Stimulated activated CD4-positive, alpha-beta T cell treated with anti-CD3 and anti-CD28 coated beads, Interleukin-4, amount 100 ng/mL, for 48 hours (primary cell): ENCODE measurements at places on chromosomes 11 and 22.

GRCh38 chr11:47378010-47378835 is at the start of gene SPI1:
SPI1 (minus strand) TSS chr11:47378547; CDS start chr11:47378353, 194 bp downstream.
- DNase-seq: no peak

- DNase-seq: no peak
These were observed 664 bp upstream of the PRSS23 start for GRCh38 chr11:86799680-86800075.

DNA sequence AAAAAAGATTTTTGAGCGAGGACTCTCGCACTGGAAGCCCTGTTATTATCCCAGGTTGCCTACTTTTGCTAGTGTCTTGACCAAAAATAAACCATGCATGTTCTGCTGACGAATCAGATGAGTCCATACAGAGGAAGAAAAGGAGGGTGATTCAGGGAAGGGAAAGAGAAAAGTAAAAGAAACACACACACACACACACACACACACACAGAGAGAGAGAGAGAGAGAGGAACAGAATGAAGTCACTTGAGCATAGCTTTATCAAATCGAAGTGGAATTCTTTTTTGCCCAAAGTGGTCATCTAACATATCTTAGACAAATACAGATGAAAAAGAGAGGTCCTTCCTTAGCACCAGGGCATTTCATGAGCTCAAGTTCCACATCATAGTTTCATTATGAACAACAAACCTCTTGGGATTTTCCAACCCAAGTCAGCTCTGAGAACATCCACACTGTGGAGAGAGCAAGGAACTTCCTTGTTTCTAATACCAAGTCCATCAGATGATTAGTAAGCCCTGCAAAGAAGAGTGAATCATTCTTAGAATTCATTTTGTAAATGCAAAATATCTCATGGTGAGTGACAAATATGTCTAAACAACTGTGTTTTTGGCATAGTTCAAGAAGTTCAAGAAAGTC is 7.7 kb upstream of the MMP12 start:
- DNase-seq: no peak

- DNase-seq: no peak
These were observed 23.1 kb downstream of the TTC17 start for GRCh38 chr11:43381802-43382201.

DNA sequence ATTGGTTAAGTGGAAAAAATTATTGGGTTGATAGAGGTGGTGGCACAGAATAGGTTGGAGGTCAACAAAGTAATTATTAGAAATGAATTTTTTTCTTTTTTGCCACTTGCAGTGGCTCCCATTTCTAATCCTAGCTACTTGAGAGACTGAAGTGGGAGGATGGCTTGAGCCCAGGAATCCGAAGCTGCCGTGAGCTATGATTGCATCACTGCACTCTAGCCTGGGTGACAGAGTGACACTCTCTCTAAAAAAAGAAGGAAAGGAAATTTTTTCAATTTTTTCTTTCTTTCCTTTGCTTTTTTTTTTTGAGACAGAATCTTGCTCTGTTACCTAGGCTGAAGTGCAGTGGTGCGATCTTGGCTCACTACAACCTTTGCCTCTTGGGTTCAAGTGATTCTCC is 2.2 kb upstream of the BCO2 start:
- DNase-seq: no peak

- DNase-seq: no peak
These were observed 43.9 kb upstream of the DLAT start for GRCh38 chr11:111981270-111981669.

GRCh38 chr11:94705891-94706615 is 62.1 kb upstream of the AMOTL1 start:
- DNase-seq: no peak

- DNase-seq: no peak
These were observed 15.9 kb downstream of the TSPAN18 start for GRCh38 chr11:44742508-44743246.

DNA sequence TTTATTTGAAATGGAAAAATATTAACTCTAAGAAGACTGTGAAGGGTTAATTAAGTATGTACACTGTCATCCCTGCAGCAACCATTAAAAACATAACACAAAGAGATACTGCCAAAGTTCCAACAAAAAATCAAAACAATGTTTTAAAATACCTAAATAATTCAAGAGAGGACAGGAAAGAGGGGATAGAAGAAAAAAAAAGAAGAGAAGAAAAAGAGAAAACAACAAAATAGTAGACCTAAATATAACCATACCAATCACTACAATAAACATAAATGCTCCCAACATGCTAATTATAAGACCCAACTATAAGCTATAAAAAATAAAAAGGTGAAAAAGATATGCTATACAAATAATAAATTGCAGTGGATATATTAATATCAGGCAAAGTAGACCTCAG is 20.1 kb downstream of the GNB1L start:
- DNase-seq: no peak
